T-cell (primary cell): ENCODE measurements at places on chromosomes 11 and 22.

- no peak for DNase-seq
Measured at GRCh38 chr22:18042685-18043084, 18.3 kb upstream of the MICAL3 start.

DNA sequence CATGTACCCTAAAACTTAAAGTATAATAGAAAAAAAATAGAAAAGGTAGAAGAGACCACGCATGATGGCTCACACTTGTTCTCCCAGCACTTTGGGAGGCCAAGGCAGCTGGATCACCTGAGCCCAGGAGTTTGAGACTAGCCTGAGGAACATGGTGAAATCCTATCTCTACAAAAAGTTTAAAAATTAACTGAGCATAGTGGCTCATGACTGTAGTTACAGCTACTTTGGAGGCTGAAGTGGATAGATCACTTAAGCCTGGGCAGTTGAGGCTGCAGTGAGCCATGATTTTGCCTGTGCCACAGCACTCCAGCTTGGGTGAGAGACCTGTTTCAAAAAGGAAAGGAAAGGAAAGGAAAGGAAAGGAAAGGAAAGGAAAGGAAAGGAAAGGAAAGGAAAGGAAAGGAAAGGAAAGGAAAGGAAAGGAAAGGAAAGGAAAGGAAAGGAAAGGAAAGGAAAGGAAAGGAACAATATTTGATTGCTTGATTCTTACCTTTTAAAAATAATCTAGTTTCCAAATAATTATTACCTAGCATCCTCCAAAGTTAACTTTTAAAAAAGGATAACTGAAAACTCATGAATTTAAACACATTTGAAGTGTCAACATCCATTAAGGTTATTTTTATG, 99.9 kb upstream of the PAX6 start:
- DNase-seq, result no peak

DNA sequence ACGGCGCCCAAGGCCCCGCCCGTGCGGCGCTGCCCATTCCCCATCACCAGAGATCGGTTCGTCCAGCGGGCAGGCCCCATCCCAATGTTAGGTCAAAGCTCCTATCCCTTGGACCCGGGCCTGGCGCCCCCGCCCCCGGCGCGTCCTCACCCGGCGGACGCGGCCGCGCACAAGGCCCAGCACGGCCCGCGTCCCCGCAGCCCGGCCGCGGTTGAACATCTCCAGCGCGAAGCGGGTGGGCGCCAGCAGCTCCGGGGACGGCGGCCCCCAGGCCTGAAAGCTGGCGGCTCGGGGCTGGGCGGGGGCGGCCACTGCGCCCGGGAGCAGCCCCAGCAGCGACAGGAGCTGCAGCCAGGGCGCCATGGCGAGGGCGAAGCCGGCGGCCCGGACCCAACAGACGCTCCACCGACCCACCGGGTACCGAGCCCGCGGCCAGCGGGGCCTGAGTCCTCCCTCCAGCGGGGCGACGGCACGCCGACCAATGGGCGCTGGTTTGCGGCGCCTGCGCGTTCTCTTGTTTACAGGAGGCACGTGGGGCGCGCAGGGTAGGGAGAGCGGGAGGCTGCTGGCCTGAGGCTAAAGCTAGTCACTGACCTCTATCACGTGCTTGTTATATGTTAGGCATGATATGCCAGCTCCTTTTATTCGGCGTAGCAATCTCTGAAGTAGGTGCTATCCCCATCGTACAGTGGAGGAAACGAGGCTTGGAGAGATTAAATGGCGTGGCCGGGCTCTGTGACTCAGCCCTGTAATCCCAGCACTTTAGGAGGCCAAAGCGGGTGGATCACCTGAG, at the start of gene CTSF:
CTSF (minus strand) TSS at position 483 of the 793 bp plus-strand sequence; CDS start at position 363, 120 bp downstream.
- DNase-seq, result peak; percentile 81

GRCh38 chr11:62449451-62449851, 30.6 kb downstream of the SCGB1A1 start:
- DNase-seq, result no peak

DNA sequence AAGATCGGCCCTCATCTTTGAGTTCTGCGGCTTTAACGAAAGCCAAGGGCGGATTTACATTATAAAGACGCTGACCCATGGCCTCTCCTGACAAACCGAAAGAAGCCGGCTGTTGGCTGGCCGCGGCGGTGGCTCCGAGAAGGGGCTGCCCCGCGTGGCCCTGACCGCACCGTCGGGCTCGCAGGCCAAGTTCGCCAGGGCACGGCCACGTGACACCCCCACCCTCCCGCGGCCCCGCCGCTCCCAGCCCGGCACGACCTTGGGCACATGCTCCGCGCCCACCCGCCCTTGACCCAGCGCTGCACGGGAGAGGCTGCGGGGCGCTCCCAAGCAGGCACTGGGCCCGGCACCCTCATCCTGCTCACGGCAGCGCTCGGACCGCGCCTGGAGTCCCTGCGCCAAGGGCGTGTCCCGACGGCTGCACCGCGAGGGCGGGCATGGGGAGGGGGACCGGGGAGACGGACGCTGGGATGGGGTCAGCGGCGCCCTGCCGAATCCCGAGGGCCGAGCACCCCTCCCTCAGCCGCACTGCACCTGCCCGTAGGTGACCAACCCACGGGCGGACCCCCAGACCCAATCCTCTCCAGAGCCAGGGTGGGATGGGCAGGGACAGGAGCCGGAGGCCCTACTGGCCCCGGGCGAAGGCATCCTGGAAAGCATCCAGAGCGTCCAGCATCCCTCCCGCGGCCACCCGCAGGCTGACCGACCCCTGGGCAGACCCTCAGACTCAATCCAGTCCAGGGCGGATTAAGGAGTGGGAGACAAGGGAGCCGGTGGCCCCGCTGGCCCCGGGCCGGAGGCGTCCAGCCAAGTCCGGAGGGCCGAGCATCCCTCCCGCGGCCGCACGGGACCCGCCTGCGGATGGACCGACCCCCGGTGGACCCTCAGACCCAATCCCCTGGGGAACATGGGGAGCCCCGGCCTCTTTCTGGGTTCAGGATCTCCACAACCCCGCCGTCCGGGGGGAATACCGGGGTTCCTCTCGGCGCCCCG, 759 bp downstream of the CPT1A start:
- DNase-seq, result no peak

- DNase-seq, result no peak
Measured at GRCh38 chr11:10418950-10419310, 36.1 kb upstream of the AMPD3 start.

DNA sequence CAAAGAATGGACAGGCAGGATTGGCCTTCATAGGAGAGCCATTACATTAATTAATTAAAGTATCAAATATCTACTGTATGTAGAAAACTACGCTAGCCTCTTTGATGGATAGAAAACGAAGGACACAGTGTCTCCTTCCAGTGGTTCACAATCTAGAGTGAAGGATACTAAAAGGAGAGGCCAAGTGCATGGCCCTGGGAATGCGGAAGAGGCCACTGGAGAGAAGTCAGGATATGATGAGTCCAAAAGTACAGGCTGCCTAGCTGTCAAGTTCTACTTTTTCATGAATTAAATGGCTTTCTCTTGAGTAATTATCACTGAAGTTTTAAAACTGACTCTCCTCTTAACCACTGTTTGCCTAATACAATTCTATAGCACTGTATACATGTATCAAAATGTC, 41.9 kb downstream of the ATG16L2 start:
- no peak for DNase-seq

- DNase-seq, result no peak
Measured at GRCh38 chr11:2299773-2300172, 1.9 kb downstream of the C11orf21 start.

DNA sequence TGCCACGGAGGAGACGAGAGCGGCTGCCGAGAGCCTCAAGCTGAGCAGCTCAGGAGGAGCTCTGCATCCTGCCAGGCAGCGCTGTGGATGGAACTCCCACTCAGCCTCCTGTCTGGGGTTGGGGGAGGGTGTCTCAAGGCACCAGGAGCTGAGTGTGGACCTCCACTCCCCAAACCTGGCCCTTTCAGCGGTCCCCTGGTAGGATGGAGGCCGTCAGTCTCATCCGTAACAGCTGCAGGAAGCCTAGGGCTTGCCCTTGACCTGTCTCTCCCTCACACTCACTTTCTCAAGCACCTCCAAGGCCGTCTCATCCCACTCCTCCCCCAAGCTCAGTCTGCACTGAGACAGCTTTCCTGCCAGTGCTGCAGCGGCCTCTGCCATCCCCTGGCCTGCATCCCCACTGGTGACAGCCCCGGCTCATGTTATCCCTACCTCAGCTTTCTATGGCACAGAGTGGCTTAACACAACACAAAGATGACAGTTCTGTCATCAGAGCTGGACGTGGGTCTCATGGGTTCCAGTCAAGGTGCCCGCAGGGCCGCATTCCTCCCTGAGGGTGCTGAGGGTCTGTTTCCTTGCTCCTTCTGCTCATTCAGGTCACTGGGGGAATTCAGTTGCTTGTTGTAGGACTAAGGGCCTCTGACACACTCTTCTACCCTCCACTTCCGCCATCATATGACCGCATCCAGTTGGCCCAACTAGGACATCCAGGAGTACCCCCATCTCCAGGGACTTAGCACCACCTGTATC, 341.9 kb upstream of the B3GAT1 start:
- no peak for DNase-seq

DNA sequence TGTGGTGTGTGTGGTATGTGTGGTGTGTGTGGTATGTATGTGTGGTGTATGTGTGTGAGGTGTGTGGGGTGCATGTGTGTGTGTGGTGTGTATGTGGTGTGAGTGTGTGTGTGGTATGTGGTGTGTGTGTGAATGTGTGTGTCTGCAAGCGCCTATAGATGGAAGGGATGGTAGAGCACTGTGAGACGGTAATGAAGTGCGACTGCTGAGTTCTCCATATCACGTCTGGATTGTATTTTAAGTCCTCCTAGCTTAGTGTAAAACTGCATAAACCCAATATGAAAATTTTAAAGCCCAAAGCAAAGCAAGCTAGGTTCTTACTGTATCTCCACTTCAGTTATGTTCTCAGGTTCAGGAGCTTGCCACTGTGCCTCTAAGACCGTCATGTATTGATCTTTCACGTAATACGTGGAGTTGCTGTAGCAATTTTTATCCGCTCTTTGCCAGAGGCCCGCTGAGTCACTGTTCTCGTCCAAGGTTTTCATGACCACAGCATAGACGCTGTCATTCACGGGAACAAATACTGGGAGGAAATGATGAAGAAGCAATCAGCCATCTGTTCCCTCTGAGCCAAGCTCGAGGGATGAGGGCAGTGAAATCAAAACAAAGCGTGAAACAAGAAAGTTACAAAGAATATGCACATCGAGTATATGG, 5.5 kb downstream of the PLET1 start:
- DNase-seq, result no peak

- no peak for DNase-seq
Measured at GRCh38 chr11:66604155-66604554, 11.2 kb downstream of the CCS start.

DNA sequence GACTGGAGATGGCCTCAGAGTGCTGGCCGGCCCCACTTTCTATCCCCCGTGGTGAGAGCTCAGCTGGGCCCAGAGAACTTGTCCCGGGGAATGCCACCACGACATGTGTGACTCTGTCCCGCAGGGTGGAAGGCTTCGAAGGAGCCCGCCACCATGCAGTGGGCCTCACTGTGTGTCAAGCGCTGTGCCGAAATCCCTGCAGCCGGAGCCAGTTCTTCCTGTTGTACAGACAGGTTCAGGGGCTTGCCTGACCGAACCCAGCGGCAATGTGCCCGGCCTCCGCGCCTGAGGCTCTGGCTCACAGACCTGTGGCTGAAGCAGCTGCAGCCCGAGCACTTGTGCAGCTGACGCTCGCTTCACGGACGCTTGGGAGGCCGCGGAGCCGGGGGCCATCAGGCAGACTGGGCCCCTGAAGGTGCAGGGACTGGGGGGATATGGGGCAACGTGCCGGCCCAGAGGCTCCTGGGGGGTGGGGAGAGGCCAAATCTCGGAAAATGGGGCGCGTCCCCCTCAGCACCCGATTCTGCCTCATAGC, 650 bp downstream of the PPM1F start:
- DNase-seq, result peak; percentile 6

- DNase-seq, result no peak
Measured at GRCh38 chr11:96134602-96135001, 208.4 kb downstream of the MAML2 start.

DNA sequence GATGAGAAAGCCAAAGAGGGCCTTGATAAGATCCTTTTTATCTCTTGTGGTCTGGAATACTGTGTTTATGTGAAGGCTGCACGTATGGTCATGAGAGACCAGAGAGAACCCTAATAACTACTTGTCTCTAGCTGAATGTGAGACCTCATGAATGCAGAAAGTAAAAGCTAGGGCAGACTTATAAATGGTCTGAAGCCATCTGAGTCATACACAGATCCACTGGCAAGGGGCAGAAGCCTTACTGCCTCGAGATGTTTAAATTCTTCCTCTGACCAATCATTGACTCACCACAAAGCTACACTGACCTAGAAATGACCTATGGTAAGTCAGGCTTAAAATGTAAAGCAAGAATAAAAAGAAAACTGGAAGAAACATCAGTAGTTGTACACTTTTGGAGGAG, 22.7 kb upstream of the OR4B1 start:
- DNase-seq, result no peak

GRCh38 chr11:79312617-79313529, 128.0 kb downstream of the TENM4 start:
- DNase-seq, result no peak

DNA sequence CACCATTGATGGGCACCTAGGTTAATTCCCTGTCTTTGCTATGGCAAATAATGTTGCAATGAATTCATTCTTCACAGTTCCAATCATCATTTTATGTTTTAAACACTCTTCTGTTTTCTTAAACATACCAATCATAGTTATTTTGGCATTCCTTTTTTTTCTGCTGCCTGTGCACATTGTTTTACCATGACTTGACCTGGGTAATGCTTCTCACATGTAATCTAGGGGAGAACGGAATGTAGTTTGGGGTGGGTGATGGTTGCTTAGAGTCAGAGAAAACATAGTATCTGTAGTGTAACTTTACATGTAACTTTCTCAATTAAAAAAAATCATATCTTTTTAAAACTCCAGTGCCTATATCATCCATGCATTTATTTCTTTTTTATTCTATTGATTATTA, 1945.3 kb upstream of the RAG2 start:
- no peak for DNase-seq

DNA sequence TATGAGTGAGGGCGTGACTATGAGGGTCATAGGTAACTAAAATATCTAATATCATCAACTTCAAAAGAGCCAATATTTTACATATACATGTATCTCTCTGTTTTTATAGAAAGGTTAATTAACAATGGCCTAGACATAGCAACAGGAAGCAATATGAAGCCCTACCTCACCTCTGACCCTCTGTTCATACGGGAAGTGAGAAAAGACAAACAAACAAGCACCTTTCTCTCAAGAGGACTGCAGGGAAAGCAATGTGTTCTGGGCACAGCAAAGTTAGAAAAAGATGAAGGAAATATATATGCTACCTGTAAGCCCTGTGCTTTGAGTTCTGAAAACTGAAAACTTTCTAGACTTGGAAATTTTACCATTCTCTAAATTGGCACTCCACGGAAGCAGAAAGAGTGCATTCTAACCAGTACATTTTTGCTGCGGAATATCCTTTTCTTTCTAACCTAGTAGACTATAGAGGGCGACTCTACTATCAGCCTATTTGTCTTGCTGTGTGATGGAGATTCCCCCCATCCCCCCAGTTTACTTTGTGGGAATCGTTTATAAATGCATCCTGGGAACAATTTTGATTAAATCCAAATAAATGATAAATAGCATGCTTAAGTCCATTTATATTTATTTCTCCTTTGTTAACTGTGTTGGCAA, 830.4 kb upstream of the FAT3 start:
- DNase-seq, result no peak
